ENCODE measurements at places on chromosomes 1 and 21.

DNA sequence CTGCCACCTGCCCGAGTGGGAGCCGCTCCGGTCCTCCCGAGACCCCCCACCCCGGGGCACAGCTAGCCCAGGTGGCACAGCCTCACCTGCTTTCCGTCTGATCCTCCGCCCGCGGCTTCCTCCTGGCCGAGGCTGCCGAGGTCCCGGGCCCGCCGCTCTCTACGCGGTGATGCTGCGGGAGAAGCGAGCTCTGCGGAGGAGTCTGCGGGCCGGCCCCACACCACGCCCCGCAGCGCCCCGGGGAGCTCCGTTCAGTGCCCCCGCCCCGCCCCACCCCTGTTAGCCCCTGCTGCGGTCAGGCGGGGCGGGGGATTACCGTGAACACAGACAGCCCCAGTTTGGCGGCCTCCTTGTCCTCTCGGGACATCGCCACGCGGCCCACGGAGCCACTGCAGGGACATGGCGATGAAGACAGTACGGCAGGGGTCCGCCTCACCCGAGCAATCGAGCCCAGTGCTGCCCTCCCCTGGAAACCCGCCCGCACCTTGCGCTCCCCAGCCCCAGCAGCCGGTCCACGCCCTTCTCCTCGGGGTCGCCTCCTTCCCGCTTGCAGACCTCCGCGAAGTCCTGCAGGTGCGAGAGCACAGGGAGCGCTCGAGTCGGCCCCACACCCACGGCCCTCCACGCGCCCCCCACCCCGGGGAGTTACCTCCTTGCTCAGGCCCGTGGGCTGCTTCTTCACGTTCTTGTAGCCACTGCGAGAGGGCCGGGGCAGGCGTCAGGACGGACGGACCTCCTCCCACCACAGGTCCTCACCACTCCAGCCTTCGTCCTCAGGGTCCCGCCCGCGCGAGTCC, 933 bp downstream of the C1orf35 start:
- DNase-seq: peak; percentile 52

GRCh38 chr1:117171900-117172511, 38.7 kb downstream of the VTCN1 start:
- no peak for DNase-seq

- no peak for DNase-seq
These were observed 68.1 kb upstream of the APP start for GRCh38 chr21:26238646-26239045.

- no peak for DNase-seq
These were observed 762.1 kb downstream of the LTN1 start for GRCh38 chr21:28230559-28230958.

GRCh38 chr1:70034403-70034802, 171.0 kb downstream of the LRRC40 start:
- DNase-seq: no peak
